ENCODE measurements at places on chromosomes 16 and 17. TPM values are rescaled to one million over a fixed set of nuclear protein-coding genes. Genes with fewer than 3 reads are reported as not detected.
A peak's percentile ranks its signal among the peaks of the same experiment; 100 is the strongest.

DNA sequence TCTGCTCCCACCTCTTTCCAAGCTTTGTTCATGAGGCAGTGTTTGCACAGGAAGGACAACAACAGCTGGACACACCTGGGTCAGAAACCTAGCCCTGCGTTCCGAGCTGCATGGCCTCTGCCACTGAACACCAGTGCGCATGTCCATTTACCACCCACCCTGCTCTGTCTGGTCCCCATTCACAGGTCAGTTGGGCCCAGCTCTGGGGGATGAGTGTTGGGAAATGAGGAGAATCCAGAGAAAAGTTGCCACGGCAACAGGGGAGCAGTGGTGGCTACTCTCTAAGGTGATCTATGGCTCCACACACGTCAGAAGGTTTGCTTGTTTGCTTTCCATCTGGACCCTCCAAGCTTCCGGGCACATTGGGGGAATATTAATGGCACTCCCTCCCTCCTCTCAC is 70.4 kb upstream of the ASIC2 start:
- no peak for DNase-seq

DNA sequence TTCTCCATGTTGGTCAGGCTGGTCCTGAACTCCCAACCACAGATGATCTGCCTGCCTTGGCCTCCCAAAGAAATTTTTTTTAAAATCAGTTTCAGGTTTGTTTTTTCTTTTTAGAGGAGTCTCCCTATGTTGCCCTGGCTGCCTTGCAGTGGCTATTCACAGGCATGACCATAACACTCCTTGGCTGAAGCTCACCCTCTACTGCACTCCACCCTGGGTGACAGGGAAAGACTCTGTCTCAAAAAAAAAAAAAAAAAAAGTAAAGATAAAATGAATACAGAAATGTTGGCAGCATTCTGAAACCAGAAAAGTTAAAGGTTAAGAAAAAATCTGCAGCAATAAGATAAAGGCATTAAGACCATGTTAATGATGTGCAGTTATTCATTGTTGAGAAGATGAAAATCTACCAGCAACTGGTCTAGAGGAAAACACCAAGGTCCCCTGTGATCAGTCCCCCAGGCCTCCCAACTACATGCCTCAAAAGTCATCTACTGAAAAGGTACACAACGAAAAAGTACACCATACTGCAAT is 15.1 kb downstream of the YWHAE start:
- DNase-seq, result no peak

DNA sequence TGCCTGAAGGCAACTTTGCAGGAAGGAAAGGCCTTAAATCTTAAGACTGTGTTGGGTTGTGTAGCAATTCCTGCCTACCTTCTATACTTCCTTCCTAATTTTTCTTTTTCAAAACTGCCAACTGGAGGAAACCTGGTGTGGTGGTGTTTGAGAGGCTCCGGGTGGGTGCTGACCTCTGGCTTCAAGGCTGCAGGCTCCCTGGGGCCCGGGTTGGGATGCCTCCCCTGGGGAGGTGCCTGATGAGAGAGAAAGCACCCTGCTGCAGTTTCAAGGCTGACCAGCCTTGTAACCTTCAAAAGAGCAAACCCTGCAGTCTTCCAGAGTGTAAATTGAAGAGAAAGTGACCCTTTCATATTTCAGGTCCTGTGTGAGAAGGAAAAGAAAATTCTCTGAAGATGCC is 55.9 kb downstream of the MSI2 start:
- DNase-seq, result no peak

DNA sequence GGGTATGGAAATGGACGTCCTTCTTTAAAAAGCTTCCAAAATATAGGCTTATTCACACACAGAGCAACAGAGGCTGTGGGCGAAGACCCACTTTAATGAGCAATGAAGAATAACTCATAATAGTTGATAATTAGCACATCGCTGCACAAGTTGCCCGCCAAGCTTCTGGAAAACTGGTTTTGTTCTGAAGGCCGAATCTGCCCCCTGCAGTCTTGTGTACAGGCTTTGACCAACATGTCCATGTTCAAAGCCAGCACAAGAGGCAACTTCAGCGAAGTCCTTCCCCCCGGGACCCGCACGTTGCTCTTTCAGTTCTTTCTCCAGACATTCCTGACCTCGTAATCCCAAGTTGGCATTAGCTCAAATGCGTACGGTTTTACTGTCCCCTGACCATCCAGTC is 73.3 kb downstream of the IRX5 start:
- no peak for DNase-seq

GRCh38 chr16:8168016-8168415 is 422.3 kb downstream of the TMEM114 start:
- DNase-seq, result no peak

DNA sequence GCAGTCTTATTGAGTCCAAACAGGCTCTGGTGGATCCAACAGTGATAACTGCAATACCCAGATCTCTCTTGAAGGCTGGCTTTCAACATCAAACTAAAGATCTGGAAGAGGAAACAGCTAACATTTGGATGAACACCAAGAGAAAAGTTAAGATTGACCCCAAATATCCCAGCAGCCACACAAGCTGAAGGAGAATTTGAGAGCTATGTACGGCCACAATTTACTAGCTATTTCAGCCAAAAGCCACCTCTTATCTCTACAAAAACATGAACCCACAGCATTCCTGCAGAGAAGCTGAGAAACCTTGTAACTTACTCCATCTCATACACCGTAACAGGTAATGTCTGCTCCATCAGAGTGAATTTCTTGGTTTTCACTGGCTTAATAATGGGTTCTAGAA is 14.3 kb downstream of the EFTUD2 start:
- DNase-seq, result no peak

DNA sequence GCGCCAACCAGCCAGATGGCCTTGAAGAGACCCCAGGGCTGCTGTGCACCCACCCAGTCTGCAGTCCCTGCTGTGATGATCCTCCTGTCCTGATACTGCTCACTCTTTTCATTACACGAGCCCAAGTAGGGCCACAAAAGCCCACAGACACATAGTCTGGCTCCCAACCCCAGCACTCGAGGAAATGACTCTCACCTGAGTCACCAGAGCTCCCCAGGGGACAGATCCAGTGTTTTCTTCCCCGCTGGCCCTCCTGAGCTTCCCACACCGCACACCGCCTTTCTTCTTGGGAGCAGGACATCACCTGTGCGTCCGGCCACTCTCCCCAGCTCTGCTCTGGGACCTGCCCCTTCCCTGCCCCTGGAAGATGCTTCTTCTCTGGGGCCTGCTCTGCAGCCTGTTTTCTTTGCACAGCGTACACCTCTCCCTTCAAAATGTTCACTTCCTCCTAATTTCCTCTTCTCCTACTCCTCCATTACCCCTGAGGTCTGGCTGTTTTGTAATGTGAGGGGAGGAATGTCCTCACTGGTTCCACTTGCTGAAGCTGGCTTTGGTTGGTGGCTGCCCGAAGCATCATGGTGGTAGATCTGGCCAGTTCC is 2.0 kb upstream of the SCN4A start:
- DNase-seq, result no peak

Gene RSKR
- 22.8 TPM for polyA plus RNA-seq

Gene PIRT
- 0.11 TPM for polyA plus RNA-seq

Gene UNC45B
- polyA plus RNA-seq, result 162 TPM

DNA sequence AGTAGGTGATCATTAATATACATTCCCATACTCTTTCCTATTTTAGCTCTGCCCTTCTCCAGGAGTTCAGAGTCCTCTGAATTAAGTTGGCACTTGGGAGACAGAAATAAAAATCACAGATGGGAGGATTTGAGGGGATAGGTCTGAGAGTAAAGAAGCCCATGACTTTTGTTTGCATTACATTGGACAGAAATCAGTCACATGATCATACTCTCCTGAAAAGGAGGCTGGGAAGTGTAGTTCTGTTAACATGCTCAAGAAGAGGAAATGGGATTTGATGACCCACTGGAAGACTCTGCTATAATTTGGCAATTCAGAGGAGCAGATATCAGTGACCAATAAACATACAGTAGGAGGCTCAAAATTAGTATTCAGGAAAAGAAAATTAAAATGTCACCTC is 674.9 kb upstream of the C16orf82 start:
- no peak for DNase-seq

Gene IGF2BP1
- 15.2 TPM for polyA plus RNA-seq

Gene TBC1D3
- polyA plus RNA-seq, result not detected

Gene PLK1
- polyA plus RNA-seq, result 15.1 TPM

- no peak for DNase-seq
Measured at GRCh38 chr17:3917391-3917931, 1.2 kb upstream of the P2RX1 start.

Gene TEX14
- polyA plus RNA-seq, result 4.7 TPM

DNA sequence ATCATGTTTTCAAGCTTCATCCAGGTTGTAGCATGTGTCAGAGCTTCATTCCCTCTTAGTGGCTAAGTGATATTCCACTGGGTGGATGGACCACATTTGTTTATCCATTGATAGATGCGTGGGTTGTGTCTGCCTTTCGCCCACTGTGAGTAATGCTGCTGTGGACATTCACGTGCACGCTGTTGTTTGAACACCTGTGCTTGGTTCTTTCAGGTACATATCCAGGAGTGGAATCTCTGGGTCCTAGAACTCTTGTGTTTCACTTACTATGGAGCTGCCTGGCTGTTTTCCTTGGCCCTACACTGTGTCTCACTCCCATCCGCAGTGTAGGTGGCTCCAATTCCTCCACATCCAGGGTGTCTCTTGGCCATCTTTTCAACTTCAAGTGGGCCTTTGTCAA is 224.2 kb downstream of the C16orf95 start:
- DNase-seq, result no peak

GRCh38 chr17:4920351-4921048 is 11.6 kb upstream of the GP1BA start:
- DNase-seq, result no peak

Gene RHBDL3
- 1.5 TPM for polyA plus RNA-seq

DNA sequence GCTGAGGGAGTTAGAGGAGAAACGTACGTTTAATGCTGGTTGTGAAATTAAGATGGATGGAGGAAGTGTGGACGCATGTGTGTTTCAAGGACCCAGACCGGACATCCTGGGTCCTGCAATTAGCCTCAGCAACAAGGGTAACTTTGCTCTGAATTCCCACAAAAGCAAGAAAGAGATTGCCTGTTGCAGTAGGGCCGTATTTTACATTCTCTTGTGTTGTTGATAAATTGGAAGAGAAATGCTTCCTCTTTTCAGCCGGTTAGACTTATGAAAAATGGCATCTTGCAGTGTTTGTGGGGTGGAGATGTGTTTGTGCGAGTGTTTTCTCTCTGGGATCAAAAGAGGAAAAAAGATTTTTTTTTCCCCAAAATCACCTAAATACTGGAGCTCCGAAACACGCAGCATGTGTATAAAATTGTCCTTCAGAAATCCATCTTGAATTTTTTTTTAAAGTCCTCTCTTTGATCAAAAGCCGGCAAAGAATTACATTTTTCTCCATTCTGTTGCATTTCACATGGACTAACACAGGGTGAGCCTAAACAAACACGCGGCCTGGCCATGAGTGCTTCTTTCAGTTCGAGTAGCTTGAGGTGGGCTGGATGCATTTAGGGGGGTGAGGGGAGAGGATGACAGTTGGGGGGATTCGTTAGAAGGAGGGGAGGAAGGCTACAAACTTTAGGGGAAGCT is 251.6 kb downstream of the C16orf95 start:
- no peak for DNase-seq

Gene HASPIN
- polyA plus RNA-seq, result 5.0 TPM

GRCh38 chr16:87169509-87169995 is 147.6 kb downstream of the C16orf95 start:
- no peak for DNase-seq

GRCh38 chr17:58273453-58274104 is 7.2 kb downstream of the MPO start:
- no peak for DNase-seq

- DNase-seq, result peak; percentile 25
Measured at GRCh38 chr16:82761858-82762257, 135.1 kb downstream of the CDH13 start.

DNA sequence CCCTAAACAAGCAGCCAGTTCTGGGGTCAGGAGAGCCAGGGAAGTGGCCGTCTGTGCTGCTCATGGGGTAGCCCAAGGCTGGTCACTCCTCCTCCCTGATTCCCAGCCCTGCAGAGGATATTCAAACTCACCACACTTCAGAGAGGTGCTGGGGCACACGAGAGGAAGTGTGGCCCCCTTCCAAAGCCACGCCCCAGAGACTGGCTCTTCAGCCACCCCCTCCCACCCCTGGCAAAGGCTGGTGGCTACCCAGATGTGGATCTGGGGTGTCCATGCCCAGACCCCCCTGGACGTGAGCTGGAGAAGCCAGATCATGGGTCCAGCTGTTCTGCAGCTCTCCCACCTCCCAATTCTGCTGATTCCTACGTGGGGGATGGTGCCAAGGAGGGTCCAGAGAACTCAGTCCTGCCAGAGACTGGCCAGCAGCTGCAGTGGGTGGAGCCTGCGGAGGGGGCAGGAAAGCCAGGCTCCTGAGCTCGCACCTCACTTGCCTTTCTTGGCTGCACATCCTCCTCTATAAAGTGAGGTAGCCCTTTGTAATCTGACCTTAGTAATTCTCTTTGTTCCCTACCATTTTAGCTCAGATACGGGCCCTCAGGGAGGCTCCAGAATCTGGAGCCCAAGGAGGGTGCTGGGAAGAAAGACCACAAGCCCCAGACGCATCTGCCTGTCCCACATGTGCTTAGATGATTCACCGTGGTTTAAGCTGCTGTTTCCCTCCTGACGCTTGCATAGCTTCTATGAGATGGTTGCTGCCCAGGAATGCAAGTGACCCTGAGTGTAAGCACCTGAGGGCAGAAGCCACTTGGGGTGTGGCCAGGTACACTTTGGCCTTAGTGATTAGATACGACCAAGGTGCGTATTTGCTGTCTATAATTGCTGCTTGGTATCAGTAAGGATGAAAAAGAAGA is 15.3 kb downstream of the SDK2 start:
- DNase-seq, result no peak

- no peak for DNase-seq
Measured at GRCh38 chr17:77509599-77509998, 368.8 kb downstream of the SEC14L1 start.

GRCh38 chr17:81271226-81271625 is 23.9 kb downstream of the SLC38A10 start:
- DNase-seq, result no peak

Gene KRTAP2-2
- not detected for polyA plus RNA-seq

DNA sequence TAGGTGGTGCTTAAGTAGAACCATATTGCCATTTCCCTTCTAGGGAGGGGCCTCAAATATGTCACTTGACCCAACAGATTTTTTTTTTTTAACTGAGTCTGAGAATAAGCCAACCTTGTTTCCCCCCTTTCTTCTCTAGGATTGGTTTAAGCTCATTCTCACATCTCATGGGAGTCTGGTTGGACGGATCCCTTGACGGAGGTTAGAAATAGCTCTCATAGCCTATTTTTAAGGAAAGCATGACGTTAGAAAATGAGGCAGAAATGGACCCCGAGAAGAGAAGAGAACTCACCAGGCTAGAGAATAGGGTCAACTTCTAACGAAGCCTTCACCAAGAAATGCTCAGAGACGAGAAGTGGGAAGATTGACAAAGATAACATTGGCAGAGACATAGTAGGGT is 95.1 kb upstream of the ZFHX3 start:
- DNase-seq, result peak; percentile 74

DNA sequence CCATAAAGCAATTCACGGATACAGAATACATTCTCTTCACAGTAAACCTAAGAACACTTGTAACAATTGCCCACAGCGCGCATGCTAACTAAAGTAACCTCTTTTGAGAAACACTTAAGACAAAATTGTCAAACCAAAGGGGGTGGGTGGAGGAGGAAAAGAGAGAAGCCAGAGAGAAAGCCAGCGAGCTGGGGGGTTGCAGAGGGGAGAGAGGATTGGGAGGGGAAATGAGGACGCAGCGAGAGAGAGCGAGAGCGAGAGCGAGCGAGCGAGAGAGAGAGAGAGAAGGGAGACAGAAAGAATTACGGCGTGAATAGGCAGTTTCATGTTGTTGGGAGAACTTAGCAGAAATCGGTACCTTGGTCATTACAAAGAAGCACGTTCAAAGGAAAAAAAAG is 1.6 kb upstream of the HOXB7 start:
- DNase-seq, result no peak

GRCh38 chr16:27426423-27427408 is 24.7 kb downstream of the IL21R start:
- peak; percentile 44 for DNase-seq

Data from muscle of leg (tissue), 16 donors.